RWPE2 (cell line): ENCODE measurements at places on chromosomes 4 and X.

DNA sequence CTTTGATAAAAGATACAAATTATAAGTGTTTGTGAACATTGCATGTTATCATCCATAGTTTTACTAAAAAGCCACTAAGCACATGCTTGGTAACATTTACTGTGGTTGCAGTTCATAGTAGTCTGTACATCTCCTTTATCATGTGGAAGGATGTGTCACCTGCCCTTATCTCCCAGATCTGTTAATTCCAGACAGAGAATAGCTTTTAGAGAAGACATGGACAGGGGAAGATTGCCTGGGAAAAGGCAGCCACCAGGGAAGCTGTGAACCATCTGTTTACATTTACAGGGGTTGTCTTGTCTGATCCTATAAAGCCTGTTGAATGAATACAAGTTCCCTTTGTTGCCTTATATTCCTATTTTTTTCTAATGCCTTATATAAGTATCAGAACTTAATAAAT lies 396.0 kb downstream of the FAT4 start:
- no peaks in the 10 kb centered on the region for H3K36me3 ChIP-seq
- H3K4me1 ChIP-seq = no peaks in the 10 kb centered on the region
- H3K4me3 ChIP-seq = no peak overlapping the region
- no peaks in the 10 kb centered on the region for H3K27me3 ChIP-seq
- H3K27ac ChIP-seq = no peak overlapping the region

DNA sequence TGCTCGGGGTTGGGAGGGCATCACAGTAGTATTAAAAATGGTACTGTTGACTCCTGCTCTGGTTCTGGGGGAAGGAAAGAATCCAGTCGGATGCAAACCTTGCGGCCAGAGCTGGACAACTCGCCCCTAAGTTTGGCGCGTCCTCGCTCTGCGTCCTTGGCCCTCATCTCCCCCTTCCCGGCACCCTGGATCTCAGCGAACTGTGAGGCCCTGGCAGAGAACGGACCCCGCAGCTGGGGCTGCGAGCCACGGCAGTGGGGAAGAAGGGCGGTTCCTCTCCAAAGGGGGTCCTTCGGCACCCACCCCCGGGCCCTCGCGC lies 14.0 kb downstream of the ARHGEF6 start:
- no peaks in the 10 kb centered on the region for H3K4me1 ChIP-seq
- peak overlapping the region; percentile 27 for H3K4me3 ChIP-seq
- H3K36me3 ChIP-seq = no peaks in the 10 kb centered on the region
- H3K27ac ChIP-seq = no peak overlapping the region
- H3K27me3 ChIP-seq = peaks cover 12% of the 10 kb centered on the region

GRCh38 chr4:183797445-183798300 lies 107.4 kb upstream of the STOX2 start:
- no peaks in the 10 kb centered on the region for H3K36me3 ChIP-seq
- H3K4me3 ChIP-seq = peak overlapping the region; percentile 37
- no peak overlapping the region for H3K27ac ChIP-seq
- H3K4me1 ChIP-seq = no peaks in the 10 kb centered on the region

GRCh38 chrX:131816551-131817136 lies 206.5 kb upstream of the STK26 start:
- no peak overlapping the region for H3K4me3 ChIP-seq
- H3K4me1 ChIP-seq = no peaks in the 10 kb centered on the region
- no peak overlapping the region for H3K27ac ChIP-seq
- no peak for DNase-seq
- H3K36me3 ChIP-seq = no peaks in the 10 kb centered on the region
- H3K27me3 ChIP-seq = no peaks in the 10 kb centered on the region

DNA sequence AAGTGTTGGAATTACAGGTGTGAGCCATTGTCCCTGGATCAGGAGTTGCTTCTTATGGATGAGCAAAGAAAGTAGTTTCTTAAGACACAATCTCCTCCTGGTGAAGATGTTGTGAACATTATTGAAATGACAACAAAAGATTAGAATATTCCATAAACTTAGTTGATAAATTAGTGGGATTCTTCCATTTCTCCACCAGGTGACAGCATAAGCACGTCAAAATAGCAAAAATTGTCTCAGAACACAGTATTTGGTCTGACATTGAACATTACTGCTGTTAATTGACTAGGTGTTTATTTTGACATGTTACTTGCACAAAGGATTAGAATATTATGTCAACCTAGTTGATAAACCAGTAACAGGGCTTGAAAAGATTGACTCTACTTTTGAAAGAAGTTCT lies 21.6 kb downstream of the CLDN34 start:
- no peak overlapping the region for H3K4me3 ChIP-seq
- H3K4me1 ChIP-seq = no peaks in the 10 kb centered on the region
- H3K27ac ChIP-seq = no peak overlapping the region

DNA sequence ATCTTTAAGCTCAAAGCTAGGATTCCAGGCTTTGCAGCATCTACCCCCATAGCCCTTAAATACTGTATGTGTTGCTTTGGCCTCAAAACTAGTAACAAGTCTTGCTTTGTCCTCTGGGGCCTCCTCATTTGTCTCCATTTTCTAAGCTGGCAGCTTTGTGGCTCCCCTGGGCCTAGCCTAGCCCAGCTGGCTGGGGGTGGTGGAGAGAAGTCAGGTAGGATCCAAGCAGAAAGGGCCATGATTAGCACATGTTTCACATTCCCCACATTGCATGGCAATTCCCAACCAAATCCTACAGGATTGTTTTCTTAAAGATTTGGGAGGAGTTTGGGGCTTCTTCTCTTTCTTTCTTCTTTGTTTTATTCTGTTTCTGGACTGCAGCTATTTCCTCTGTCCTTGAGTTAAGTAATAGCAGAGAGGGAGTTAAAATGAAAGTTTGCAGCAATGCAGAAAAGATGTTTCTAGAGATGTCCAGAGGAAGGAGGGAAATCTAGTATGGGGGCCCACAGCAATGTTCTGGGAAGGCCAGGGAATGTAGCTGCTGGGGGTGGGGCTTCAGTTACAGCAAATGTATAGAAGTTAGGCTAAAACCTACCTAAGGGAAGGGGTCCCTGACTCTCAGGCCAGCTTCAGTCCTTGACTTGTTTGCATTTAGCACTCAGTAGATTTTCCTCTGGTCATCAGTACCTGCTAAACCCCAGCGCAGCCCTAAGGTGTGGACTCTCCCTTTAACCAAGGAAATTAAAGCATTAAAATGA lies 92.1 kb downstream of the SHROOM4 start:
- H3K27me3 ChIP-seq = no peaks in the 10 kb centered on the region
- peaks cover 9% of the 10 kb centered on the region for H3K4me1 ChIP-seq
- no peaks in the 10 kb centered on the region for H3K36me3 ChIP-seq
- no peak for DNase-seq
- H3K4me3 ChIP-seq = no peak overlapping the region

GRCh38 chr4:70734168-70734954 lies 12.6 kb downstream of the RUFY3 start:
- DNase-seq = no peak
- peaks cover 2% of the 10 kb centered on the region for H3K4me1 ChIP-seq
- no peaks in the 10 kb centered on the region for H3K27me3 ChIP-seq
- H3K27ac ChIP-seq = peak overlapping the region; percentile 38

DNA sequence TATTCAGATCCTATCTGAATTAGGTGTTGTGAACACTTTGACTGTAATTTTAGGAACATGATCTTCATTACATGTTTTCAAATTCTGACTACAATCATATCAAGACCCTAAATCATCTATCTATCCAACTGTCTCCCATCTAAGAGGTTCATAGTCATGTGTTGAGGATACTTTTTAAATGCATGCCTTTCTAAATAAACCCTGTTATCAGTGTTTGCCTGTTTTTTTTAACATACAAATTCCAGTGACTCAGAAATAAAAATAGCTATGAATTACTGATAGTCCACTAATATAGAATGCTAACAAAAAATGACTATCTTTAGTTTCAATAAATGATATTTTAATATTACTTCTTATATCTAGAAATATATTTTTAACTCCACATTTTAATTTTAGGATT lies 8.0 kb downstream of the RAB28 start:
- H3K4me3 ChIP-seq = no peak overlapping the region
- no peak for DNase-seq
- H3K27me3 ChIP-seq = no peaks in the 10 kb centered on the region
- H3K36me3 ChIP-seq = peaks cover 46% of the 10 kb centered on the region
- no peak overlapping the region for H3K27ac ChIP-seq

DNA sequence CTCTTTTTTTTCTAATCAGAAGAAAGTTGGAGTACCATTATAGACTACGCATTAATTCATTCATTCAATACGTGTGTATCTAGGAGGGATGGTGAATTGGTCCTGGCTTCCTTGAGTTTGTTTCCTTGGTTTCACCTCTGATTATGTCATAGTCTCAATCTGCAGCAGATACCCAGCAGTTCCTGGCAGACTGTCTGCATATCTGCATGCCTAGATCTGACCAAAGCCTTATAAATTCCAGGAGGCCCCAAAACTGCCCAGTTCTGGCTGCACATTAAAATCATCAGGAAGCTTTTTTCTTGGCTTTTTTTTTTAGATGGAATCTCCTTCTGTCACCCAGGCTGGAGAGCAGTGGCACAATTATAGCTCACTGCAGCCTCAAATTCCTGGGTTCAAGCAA lies 27.2 kb upstream of the SLC34A2 start:
- H3K4me3 ChIP-seq = no peak overlapping the region
- H3K4me1 ChIP-seq = peaks cover 10% of the 10 kb centered on the region
- no peak overlapping the region for H3K27ac ChIP-seq
- no peak for DNase-seq
- no peaks in the 10 kb centered on the region for H3K27me3 ChIP-seq

DNA sequence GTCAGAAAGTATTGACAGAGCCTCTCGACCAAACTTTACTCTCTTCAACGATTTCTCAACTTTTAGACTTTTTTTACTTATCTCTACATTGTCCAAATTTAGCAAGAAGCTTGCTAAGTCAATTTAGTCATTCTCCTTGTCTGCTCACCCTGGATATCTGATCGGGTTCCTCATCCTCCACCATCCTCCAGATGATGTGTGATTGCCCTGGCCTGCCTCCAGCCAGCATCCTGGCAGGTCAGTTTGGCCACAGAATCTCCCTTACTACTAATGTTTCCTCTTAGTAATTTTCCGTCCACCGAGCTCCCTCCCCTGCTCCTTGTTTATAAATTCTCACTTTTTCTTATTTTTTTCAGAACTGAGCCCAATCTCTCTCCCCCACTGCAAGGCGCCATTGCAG lies 167.9 kb upstream of the ZFP42 start:
- H3K4me3 ChIP-seq = no peak overlapping the region
- no peaks in the 10 kb centered on the region for H3K36me3 ChIP-seq
- no peaks in the 10 kb centered on the region for H3K27me3 ChIP-seq
- no peak overlapping the region for H3K27ac ChIP-seq
- H3K4me1 ChIP-seq = no peaks in the 10 kb centered on the region

- no peak for DNase-seq
- no peaks in the 10 kb centered on the region for H3K27me3 ChIP-seq
- no peak overlapping the region for H3K27ac ChIP-seq
- no peaks in the 10 kb centered on the region for H3K4me1 ChIP-seq
- no peaks in the 10 kb centered on the region for H3K36me3 ChIP-seq
Measured at GRCh38 chr4:136934601-136935000, 597.7 kb downstream of the PCDH18 start.

GRCh38 chr4:186684220-186684619 lies 39.4 kb downstream of the FAT1 start:
- H3K4me1 ChIP-seq = peaks cover 36% of the 10 kb centered on the region
- no peak for DNase-seq
- peaks cover 25% of the 10 kb centered on the region for H3K36me3 ChIP-seq

DNA sequence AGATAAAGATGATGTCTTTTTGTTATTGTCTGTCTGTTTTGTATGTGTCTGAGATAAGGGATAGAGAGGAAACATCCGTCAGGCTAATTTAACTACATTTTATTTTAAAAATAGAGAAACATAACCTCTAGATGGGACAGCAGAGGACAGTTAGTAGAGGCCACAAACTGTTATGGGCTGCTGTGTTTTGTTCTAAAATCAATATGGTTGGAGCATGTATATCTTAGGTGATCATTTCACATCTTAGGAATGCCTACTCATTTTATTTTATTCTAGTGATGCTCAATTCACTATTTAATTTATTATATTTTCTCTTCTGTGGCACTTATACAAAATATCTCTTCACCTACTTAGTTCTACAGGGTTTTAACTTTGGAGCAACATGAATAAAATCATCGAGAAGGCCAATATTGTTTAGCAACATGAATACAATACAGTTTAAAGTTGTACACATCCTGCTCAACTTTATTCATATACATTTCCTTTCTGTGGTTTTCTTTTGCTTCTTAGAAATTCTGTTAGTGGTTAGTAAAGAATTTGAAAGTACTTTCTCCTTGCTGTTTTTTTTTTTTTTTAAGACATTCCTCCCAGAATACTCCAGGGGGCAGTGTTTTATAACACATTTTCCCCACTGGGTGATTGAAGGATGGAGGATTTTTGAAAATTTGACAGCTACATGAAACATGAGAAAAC lies 392.9 kb downstream of the UNC5C start:
- H3K27ac ChIP-seq = no peak overlapping the region
- H3K36me3 ChIP-seq = no peaks in the 10 kb centered on the region
- H3K27me3 ChIP-seq = no peaks in the 10 kb centered on the region
- no peak overlapping the region for H3K4me3 ChIP-seq
- DNase-seq = no peak

GRCh38 chrX:15749642-15750610 lies 11.9 kb downstream of the CA5B start:
- H3K4me3 ChIP-seq = no peak overlapping the region
- H3K4me1 ChIP-seq = no peaks in the 10 kb centered on the region
- H3K27ac ChIP-seq = no peak overlapping the region
- DNase-seq = no peak
- H3K27me3 ChIP-seq = no peaks in the 10 kb centered on the region

- H3K4me1 ChIP-seq = peaks cover 27% of the 10 kb centered on the region
- H3K4me3 ChIP-seq = no peak overlapping the region
- peak overlapping the region; percentile 22 for H3K27ac ChIP-seq
Measured at GRCh38 chr4:1043651-1044468, 32.4 kb downstream of the FGFRL1 start.
